GM19239 (cell line): ENCODE measurements at places on chromosomes 5 and 9.
A peak's percentile ranks its signal among the peaks of the same experiment; 100 is the strongest.

DNA sequence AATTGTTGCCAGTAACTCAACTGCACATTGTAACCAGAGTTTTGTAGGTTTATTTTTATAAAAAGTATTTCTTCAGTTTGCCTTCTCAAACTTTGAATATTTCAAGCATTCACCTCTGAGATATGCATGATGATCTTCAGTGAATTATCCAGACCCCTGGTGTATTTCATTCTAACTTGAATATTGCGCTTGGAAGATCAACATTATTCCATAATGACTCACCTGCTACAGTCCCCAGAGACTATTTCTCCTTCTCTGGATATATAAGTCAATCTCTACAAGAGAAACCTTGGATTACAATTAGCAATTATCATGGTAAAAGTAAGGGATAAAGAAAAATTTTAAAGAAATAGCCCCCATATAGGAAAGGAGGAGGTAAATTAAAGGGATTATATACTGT lies 1041.0 kb downstream of the TLE1 start:
- DNase-seq = no peak

- DNase-seq = no peak
These were observed 33.9 kb upstream of the SEMA4D start for GRCh38 chr9:89531766-89532165.

DNA sequence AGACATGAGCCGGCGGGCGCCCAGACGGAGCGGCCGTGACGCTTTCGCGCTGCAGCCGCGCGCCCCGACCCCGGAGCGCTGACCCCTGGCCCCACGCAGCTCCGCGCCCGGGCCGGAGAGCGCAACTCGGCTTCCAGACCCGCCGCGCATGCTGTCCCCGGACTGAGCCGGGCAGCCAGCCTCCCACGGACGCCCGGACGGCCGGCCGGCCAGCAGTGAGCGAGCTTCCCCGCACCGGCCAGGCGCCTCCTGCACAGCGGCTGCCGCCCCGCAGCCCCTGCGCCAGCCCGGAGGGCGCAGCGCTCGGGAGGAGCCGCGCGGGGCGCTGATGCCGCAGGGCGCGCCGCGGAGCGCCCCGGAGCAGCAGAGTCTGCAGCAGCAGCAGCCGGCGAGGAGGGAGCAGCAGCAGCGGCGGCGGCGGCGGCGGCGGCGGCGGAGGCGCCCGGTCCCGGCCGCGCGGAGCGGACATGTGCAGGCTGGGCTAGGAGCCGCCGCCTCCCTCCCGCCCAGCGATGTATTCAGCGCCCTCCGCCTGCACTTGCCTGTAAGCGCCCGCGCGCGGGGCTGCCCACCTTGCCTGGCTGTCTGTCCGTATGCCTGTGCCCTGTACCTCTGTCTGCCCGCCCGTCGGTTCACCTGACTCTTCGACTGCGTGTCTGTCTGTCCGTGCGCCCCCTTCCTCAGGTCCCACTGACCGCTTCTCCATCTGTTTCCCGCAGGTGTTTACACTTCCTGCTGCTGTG lies 412 bp downstream of the FGF18 start:
- DNase-seq = peak; percentile 37

- peak; percentile 30 for DNase-seq
These were observed 135.4 kb downstream of the WDR41 start for GRCh38 chr5:77356740-77357139.

- no peak for DNase-seq
These were observed 11.5 kb downstream of the DDX4 start for GRCh38 chr5:55749387-55749786.
